Retina (tissue), 1 donor: ENCODE measurements at places on chromosomes 3 and 15.

GRCh38 chr3:45538641-45538986 is 55.9 kb upstream of the LIMD1 start:
- no peak for DNase-seq

DNA sequence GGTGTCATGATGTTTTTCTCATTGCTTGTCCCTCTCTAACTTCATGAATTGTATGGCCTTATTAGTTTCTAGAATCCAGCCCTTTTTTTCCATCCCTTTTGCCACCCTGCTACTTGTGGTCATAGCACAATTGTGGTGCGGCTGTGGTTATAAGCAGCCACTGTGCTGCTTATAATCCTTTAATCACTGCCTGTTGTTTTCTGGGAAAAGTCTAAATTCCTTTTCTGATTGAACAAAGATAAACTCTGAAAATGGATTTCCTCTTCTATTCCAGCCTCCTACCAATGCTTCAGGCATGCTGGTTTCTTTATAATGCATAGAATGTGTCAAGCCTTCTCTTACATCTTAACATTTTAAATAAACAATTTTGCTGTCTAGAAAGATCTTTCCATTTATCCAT is 319.5 kb downstream of the C3orf38 start:
- DNase-seq: no peak

DNA sequence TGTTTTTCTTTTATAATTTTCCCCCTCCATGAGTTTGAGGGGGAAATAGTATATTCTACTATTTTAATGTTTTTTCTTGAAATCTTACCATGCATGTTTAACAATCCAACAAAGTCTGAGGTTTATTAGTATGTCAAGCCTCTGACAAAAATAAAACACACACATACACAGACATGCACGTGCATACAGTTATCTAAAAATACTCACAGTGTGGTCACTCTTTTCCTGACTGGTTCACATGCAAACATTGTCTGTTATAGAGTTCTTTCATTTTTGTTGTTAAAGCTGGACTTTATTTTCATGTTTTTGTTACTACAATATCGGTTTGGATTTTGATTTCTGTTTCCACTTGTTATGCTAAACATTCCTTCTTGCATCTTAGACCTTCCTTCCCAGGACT is 236.6 kb downstream of the MFSD1 start:
- DNase-seq: no peak

DNA sequence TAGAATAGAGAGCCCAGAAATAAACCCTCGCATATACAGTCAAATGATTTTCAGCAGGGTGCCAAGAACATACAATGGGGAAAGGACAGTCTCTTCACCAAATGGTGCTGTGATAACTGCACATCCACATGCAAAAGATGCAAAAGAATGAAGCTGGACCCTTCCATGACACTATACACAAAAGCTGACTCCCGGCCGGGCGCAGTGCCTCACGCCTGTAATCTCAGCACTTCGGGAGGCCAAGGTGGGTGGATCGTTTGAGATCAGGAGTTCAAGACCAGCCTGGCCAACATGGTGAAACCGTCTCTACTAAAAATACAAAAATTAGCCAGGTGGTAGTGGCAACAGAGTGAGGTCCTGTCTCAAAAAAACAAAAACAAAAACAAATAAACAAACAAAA is 43.2 kb upstream of the IQSEC1 start:
- no peak for DNase-seq

DNA sequence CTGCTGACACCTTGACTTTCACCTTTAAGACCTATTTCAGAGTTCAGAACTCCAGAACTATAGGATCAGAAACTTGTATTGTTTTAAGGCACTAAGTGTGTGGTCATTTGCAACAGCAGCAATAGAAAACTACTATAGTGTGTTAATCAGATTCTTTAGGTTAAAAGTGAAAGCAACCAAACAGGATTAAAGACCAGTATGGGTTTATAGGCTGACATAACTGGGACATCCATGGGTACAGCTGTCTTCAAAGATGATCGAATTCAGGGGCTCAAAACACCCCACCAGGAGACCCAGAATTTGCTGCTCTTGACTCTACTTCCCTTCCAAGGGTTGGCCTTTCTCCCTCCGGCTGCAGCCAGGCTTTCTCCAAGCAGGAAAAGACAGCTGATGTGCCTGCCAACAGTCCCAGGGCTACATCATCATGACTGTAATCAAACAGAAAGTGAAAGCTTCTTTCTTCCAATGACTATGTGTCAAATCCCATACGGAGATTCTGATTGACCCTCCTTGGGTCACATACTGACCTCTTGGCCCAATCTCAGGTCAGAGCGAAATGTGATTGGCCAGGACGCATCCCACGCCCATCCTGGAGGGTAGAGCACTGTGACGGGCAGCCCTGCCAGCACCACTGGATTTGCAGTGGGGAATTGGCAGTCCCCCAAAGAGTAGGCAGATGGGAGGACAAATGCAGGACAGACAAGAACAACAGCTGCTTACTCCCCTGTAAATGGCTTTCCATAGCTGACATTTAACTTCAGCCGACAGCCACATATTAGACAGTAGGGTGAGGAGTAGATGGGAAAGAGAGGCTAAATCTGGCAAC is 51.4 kb upstream of the RNF7 start:
- peak; percentile 14 for DNase-seq

GRCh38 chr3:120093911-120094775 is at the start of gene GSK3B:
GSK3B (minus strand) TSS chr3:120094447; CDS start chr3:120093434, 1,013 bp downstream.
- peak; percentile 93 for DNase-seq

- DNase-seq: no peak
Measured at GRCh38 chr15:71237456-71238188, 122.4 kb downstream of the THSD4 start.

- no peak for DNase-seq
Measured at GRCh38 chr3:66068255-66068654, 29.5 kb upstream of the MAGI1 start.

DNA sequence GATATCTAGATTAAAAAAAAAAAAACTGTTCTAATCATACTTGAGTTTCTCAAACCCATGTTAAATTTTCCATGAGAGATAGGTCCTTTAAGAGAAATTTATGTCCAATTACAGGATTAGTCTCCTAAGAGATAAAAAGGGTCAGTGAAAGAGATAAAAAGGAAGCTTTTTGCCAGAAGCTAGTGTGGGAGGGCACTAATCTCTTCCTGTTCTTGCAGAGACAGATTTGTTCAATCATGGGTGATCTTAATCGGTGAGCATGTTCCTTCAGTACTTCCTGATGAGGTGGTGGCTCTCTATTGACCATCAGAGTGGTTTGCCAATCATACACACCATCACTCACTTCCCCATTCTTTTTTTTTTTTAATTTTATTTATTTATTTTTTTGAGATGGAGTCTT is 16.9 kb upstream of the LPP start:
- DNase-seq: no peak

DNA sequence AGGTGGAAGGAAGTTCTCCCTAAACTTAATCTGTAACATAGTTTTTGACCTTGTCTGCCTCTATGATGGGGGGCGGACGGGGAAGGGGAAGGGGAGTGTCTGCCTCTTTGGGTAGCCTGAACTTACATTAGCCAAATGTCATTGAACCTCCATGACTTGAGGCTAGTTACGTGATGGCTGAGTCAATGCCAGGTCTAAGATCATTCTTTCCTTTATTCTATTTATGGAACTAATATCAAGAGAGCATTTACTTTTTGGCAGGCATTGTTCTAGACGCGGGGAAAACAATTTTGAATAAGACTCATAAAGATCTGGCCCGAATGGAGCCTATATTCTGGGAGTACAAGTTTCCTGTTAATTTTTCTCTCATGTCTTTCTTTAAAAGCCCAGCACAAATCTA is 340.7 kb upstream of the C2CD4B start:
- DNase-seq: no peak

- no peak for DNase-seq
Measured at GRCh38 chr3:194941360-194941955, 255.8 kb downstream of the FAM43A start.

- no peak for DNase-seq
Measured at GRCh38 chr3:187498211-187498724, 130.1 kb downstream of the RTP4 start.

GRCh38 chr3:11346416-11346815 is 74.2 kb downstream of the ATG7 start:
- DNase-seq: no peak

DNA sequence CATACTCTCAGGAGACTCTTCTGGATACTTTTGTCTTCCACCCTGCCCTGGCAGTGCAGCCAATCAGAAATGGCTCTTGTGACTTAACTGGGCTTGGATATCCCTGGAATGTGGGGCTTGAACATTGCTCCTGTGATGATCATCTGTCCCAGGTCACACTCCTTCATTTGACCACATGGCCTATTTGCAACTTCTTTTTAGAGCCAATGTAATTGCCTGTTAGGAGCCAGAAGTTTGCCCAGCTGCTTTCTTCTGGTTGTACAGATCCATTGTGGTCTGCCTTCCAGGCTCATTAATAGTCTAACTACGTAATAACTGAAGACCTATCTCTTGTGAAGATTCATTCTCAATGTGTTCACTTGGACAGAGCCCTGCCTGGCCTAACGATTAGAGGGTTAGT is 29.8 kb downstream of the QTRT2 start:
- DNase-seq: no peak

DNA sequence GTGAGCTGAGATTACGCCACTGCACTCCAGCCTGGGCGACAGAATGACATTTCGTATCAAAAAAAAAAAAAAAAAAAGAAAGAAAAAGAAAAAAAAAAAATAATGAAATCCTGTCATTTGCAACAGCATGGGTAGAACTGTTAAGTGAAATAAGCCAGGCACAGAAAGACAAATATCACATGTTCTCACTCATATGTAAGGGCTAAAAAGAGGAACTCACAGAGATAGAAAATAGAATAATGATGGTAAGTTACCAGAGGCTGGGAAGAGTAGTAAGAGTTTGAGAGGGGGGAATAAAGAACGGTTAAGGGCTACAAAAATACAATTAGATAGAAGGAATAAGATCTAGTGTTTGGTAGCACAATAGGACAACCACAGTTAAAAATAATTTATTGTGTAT is 19.7 kb downstream of the DENND6A start:
- no peak for DNase-seq

- DNase-seq: no peak
Measured at GRCh38 chr3:119613872-119614271, 16.2 kb downstream of the PLA1A start.

DNA sequence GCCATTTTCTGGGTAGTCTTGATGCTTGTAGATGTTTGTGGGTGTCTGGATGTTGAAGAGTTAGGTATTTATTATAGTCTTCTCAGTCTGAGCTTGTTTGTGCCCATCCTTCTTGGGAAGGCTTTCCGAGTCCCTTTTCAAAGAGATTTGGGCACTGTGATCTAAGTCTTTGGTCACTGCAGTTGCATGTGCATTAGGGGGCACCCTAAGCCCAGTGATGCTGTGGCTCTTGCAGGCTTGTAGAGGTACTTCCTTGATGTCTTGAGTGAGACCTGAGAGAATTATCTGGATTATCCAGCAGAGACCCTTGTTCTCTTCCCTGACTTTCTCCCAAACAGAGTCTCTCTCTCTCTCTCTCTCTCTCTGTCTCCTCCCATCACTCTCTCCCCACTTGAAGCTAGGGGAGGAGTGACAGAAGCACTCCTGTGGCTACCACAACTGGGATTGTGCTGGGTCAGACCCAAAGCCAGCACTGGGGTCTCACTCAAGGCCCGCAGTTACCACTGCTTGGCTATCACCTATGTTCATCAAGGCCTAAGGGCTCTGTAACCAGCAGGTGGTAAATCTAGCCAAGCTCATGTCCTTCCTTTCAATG is 68.5 kb downstream of the TMCO5A start:
- DNase-seq: no peak

- DNase-seq: no peak
Measured at GRCh38 chr3:42052132-42052483, 39.0 kb upstream of the TRAK1 start.

GRCh38 chr15:75727851-75728715 is 15.4 kb upstream of the CSPG4 start:
- DNase-seq: peak; percentile 58

DNA sequence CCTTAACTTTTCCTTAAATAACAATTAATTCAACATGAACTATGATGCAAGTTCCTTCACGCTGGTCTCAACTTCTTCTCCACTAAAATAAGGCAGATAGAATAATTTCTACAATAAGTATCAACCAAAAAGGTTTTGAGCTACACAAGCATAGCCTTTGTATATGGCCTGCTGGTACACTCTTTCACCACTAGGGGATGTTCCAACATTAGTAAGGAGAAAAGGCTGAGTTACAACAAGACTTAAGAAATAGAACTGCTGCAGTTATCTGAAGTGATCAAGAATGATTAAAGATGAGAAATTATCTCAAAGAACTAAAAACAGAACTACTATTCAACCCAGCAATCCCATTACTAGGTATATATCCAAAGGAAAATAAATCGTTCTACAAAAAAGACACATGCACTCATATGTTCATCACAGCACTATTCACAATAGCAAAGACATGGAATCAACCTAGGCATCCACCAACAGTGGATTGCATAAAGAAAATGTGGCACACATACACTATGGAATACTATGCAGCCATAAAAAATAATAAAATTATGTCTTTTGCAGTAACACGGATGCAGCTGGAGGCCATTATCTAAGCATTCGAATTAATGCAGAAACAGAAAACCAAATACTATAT is 14.4 kb downstream of the ATP13A3 start:
- DNase-seq: no peak

GRCh38 chr3:150372722-150373121 is 35.4 kb upstream of the TSC22D2 start:
- no peak for DNase-seq

DNA sequence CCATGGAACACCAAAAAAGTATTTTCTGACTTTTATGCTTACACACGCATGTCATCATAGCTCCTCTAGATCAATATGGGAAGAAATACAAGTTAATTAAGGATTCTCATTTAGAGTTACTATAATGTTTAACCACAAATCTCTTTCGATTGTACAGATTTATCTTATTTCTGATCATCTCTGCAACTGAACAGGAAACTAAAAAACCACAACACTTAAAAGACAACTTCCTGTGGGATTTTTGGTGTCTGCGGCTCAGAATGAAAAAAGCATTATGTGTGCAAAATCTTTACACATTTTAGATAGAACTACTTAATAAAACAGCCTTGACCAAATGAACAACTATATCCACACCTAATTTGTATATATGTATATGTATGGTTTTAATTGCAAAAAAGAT is 3.0 kb upstream of the TJP1 start:
- no peak for DNase-seq

DNA sequence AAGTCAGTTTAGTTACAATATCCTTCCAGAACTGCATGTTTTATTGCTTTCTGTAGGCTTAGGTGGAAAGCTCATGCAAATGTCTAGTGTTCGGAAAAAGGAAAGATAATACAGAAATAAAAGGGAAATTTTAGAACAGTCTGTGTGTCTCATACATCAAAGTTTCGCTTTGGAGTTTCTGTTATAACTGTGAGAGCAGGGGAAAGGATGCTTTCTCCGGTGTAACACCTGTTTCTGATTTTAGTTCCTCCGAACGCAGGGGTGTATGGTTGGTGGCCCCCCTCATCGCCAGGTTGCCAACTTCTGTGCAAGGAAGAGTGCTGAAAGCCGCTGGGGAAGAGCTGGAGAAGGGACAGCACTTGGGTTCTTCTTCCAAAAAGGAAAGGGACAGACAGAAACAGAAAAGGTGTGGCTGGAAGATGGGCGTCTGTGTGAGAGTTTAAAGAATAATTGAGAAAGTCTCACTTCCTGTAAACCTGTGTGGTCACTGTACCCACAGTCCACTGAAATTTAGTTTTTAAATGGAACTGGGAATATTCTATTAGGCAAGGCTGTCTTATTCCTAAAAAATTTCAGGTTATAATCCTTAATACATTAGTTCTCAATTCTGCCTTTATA is 6.7 kb downstream of the P2RY12 start:
- no peak for DNase-seq

- no peak for DNase-seq
Measured at GRCh38 chr3:66604481-66604880, 103.7 kb upstream of the LRIG1 start.

GRCh38 chr3:4672725-4673275 is 179.7 kb downstream of the ITPR1 start:
- DNase-seq: peak; percentile 44
